LHCN-M2 (cell line): ENCODE measurements at places on chromosomes 7 and 10. TPM values are rescaled to one million over a fixed set of nuclear protein-coding genes. Genes with fewer than 3 reads are reported as not detected.

DNA sequence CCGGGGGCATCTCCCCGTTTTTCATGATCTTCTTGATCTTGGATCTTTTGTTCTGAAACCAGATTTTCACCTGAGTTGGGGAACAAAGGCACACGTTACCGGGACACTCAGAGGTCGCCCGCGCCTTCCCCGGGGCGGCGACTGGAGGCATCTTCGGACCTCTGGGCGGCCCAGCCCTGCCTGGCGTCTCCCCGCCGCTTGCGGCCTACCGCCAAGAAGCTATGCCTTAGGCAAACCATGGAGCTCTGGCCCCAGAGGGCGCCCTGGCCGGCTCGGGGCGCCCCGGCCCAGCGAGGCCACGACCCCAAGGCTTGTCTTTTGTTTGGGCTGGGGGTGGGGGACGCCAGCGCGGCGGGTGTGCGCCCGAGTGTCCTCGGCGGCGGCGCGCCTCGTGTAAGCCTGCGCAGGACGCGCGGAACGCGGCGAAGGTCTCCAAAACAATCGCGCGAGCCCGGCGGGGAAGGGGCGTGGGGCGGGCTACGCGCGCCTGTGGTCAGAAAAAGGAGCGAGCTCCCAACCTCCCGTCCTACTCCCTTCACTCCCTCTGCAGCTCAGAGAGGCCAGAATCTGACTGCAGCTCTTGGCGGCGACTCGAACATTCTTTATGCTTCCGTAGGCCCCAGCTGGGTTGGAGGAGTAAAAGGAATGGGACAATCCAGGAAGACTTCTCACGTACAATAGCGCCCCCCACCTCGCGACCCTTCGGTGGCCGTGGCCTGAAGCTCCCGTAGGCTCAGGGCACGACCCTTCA, 3.5 kb downstream of the DLX5 start:
- DNase-seq: no peak

DNA sequence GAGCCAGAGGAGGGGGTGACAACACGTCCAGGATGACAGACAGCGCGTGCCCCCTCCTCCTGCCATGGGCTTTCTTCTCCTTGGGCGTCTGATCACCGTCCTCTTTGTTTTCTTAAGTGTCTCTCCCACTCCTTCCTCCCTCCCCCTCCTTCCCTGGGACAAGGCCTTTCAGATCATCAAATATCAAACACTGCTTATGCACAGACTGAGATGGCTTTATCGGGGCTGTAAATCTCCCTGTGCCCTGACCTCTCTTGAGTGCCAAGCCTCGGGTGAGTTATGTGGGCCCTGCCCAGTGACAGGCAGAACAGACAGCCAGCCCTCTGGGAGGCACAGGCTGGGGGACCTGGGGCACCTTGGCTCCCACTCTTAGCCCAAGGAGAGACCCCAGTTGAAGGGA, 116.4 kb downstream of the C10orf105 start:
- no peak for DNase-seq

VPS41 gene
- 43.0 and 52.4 TPM in 2 replicates for total RNA-seq

HSPA12A gene
- 3.6 TPM in 2 replicates for total RNA-seq

DNA sequence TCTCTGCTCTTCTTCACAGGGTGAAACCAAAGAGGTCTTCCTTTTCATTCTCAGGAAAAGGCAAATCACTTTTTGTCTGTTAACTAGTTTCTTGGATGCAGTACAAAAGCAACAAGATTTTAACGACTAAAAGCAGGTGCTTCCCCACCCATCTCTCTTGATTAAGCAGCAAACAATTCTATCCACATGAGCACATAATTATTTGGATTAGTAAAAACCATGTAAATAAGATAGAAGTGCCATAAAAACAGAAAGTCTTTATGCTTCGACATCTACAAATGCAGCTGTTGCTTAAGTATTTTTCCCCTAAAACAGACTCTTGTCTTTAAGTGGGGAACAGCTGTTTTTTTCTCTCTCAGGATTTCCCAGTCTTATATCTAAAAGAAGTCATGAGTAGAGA, 37.4 kb downstream of the USP54 start:
- DNase-seq: peak; percentile 78

DNA sequence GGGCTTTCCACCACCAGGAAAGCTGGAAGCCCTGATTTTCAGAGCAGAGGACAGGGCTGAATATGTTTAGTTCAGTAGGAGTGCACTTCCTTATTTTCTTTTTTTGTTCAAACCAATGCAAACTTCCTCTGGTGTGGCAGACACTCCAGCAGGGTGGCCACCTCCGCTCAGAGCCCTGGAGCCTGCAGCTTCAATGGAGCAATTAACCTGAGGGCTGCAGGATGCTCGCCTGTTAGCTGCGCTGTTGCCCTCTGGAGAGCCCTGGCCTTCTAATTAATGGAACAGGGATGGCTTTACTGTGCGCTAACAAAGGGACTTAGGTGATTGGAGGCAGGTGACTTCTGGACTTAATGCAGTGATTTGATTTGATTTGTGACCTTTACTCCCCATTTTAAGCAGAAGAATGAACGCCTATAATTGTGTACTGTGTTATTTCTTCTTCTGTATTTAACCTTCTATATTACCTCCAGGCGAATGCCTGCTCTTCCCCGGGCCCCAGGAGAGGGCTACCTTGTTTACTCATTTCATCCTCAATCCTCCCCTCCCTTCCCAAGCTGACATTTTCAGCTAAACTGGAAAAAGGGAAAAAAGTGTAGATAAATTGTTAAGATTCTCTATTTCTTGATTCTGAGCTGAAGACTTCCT, 123.0 kb upstream of the CTBP2 start:
- no peak for DNase-seq

DNA sequence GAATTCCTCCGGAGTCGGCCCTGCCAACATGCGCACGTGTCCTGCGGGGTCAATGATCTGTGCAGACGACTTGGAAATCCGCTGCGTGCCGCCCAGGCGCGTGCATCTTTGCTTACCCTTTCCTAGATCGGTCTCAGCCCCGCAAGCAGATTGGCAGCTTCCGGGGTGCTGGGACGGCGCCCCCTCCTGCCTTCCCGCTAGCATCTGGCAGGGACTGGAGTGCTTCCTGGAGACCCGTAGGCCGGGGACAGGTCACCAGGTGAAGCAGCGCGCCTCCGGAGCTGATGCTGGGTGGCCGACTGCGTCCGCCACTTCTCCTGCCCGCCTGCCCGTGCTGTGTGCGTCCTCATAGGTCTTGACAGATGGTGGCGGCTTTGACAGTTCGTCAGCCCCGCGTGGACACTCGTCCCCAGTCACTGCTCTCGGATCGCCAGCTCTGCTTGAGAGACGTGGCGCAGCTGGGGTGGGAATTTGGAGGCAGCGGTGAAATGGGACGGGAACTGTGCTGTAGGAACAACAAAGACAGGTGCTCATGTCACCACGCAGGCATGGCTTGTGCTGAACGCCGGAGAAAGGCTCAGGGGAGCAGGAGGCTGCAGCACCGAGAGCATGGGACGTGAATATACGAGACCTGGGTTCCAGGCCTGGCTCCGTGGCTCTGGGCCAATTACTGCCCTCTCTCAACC, 21.9 kb upstream of the KCNK18 start:
- no peak for DNase-seq

GRCh38 chr7:102412548-102412947, 16.4 kb downstream of the PRKRIP1 start:
- peak; percentile 54 for DNase-seq

- no peak for DNase-seq
Measured at GRCh38 chr7:151071032-151071866, 9.4 kb downstream of the FASTK start.

DNA sequence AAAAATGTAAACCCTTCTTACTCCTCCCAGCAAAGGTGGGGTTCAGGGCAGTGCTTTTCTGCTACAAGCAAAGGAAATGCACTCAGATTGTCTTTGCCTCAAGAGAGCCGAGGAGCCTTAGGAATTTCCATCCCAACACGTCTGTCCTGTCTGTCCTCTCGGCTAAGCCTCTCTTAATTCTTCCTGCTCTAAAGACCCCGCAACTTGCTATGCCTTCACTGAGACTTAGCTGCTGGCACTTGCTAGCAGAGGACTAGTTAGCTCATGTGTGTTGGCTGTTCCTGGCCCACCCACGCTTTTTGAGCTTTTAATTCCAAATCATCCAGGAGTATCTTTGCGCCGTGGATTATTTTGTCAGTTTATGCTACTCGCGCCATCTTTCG, 481 bp upstream of the NPM3 start:
- DNase-seq: peak; percentile 13

NKX1-2 gene
- not detected in 2 replicates for total RNA-seq

DNA sequence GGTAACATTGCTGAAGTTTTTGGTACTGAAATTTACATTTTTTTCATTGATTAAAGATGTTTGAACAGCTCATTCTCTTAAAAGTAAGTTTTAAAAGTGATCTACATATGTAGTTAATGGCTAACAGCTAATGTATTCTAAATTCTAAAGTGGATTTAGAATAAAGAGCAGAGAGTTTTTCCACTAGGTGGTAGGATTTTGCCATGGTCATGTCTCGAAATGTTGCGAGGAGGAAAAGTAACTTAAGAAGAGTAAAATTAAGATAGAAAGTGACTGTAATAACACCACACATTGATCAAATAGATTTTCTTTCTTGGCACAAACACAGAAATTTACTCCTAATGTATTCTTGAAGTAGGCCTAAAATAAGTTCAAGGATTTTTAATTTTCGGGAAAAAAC, 19.8 kb downstream of the LSMEM1 start:
- DNase-seq: no peak

DNA sequence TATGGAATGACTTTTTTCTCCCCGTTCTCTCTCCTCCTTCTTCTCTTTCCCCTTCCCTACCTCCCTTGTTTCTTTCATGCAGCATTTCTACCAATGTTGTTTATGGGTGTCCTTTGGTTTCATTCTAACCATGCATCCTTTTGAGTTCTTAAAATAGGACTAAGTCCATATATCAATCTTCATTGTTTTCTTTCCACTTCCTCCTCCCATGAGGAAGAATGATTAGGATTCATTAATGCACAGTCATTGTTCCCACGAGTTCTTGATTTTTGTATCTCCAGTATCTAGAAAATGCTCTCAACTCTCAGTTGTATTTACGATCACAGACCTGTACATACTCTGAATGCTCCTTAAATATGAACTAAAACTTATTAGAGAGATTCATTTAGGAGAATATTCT, 153.3 kb downstream of the LRRC4 start:
- no peak for DNase-seq

NACAD gene
- total RNA-seq: 2.6 and 2.9 TPM in 2 replicates

DNA sequence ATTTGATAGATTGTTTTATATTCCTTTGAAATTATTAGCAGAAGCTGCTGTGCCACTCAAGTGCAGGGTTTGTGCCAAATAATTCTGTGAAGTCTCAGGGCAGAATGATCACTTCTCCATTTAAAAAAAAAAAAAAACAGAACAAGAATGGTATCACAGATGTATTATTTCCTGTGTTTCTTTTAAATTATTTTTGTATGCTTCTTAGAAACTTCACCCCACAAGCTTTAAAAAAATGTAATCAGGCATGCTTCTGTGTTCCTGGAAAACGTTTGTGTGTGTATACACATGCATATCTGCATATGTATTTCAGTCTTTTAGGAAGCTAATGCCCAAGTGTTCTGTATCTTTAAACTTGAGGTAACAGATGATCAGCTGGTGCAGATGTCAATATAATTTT, 6.3 kb upstream of the CD36 start:
- DNase-seq: no peak

- no peak for DNase-seq
Measured at GRCh38 chr7:74178632-74179031, 4.5 kb downstream of the EIF4H start.

- DNase-seq: no peak
Measured at GRCh38 chr10:71683301-71683700, 36.3 kb downstream of the C10orf105 start.

NUPR2 gene
- not detected in 2 replicates for total RNA-seq

- no peak for DNase-seq
Measured at GRCh38 chr10:1677307-1677939, 59.9 kb downstream of the ADARB2 start.

PTER gene
- total RNA-seq: 5.8 and 8.7 TPM in 2 replicates

- no peak for DNase-seq
Measured at GRCh38 chr10:51770709-51771108, 71.3 kb upstream of the CSTF2T start.

HSPA14 gene
- 27.3 and 31.1 TPM in 2 replicates for total RNA-seq
